Type B pancreatic cell (in vitro differentiated cells): ENCODE measurements at places on chromosomes 7 and 10.

- DNase-seq = no peak
These were observed 141.1 kb downstream of the CCSER2 start for GRCh38 chr10:84469470-84469869.

GRCh38 chr10:31456468-31456867, 137.5 kb downstream of the ZEB1 start:
- no peak for DNase-seq

DNA sequence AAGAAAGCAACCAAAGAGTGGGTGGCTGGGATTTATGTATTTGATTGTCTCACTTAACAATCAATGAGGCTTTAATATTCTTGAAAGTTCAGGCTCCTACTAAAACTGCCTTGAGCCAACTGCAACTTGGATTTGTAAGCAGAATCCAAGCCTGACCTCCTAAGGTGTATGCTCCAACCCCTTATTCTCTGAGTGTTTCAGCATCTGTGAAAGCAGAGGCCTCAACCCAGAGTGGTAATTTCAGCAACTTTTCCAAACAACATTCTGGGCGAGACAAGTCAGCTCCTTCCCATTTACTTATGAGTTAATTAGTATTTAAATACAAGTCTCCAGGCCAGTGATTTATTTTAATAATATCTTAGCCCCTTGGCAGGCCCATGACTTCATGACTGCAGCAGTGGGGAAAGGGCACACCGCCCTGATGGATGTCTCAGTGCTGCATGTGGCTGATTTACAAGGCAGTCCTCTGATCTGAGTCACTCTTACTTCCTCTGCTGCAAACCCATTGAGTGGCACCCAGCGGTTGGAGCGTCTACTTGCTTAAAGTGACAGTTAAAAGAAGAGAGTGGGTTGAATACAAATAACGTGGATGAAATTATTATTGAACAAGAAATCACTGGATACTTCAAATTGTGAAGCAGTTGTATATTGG, 209.1 kb downstream of the TRIL start:
- no peak for DNase-seq

- DNase-seq = no peak
These were observed 20.0 kb upstream of the GALNTL5 start for GRCh38 chr7:151936207-151936606.

GRCh38 chr7:150434240-150434639, 16.2 kb upstream of the GIMAP8 start:
- no peak for DNase-seq

DNA sequence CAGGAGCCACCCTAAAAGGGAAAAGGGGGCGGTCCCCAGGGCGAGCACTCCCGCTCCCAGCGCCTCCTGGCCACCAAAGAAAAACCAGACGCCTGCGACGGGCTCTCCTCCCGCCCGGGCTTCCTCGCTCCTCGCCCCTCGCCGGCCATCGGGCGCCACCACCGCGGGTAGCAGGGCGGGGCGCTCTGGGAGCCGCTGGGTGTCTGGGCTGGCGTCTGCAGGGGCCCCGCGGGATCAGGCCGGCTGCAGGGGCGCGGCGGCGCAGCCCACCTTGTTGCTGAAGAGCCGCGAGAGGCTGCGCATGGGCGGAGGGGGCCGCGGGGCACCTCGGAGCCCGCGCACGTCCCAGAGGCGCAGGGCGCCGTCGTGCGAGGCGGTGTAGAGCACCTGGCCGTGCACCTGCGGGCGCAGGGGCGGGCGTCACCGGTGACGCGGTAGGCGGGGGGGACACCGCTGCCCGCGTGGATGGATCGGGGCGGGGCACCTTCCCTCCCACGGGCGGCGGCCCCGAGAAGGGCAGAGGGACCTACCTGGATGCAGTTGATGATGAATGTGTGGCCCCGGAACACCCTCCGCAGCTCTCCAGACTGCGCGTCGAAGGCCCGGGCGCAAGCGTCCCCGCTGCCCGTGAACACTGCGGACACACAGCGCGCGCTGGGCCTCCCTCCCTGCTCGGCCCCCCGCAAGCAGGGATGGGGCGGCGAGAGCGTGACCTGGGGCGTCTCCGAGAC, 28.3 kb downstream of the WDR86 start:
- DNase-seq = no peak

GRCh38 chr7:45203936-45204445, 46.4 kb downstream of the RAMP3 start:
- no peak for DNase-seq

DNA sequence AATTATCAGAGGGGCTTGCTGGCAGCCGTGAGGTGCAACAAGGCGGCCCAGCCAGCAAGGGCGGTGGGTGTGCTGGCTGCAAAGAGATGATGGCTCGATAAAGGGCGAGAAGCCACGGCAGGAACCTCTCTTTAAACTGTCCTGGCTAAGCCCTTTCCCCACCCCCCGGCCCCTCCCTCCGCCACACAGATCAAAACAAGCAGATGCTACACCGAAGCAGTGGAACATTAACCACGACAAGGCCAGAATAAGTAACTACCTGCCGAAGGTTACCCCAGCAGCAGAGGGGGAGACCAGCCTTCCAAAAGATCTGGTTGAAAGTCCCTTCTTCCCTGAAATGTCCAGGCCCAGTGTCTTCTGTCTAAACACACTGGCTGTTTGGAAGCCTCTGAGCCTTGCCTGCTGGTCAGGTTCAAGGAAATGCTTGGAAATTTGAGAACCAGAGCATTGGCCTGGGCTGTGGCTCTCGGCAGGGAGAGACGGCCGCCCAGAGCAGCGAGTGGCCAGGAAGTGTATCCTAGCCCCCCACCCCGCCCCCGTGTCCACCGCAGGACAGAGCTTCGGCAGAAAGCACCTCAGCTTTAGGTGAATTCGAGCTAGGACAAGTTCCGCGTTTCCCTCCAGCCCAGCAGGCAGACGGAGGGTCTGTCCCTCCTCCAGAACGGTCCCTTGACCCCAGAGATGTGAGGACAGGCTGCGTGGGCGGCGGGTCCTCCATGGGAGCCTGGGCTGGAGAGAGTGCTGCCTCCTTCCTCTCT, 2.1 kb downstream of the FAM20C start:
- no peak for DNase-seq

DNA sequence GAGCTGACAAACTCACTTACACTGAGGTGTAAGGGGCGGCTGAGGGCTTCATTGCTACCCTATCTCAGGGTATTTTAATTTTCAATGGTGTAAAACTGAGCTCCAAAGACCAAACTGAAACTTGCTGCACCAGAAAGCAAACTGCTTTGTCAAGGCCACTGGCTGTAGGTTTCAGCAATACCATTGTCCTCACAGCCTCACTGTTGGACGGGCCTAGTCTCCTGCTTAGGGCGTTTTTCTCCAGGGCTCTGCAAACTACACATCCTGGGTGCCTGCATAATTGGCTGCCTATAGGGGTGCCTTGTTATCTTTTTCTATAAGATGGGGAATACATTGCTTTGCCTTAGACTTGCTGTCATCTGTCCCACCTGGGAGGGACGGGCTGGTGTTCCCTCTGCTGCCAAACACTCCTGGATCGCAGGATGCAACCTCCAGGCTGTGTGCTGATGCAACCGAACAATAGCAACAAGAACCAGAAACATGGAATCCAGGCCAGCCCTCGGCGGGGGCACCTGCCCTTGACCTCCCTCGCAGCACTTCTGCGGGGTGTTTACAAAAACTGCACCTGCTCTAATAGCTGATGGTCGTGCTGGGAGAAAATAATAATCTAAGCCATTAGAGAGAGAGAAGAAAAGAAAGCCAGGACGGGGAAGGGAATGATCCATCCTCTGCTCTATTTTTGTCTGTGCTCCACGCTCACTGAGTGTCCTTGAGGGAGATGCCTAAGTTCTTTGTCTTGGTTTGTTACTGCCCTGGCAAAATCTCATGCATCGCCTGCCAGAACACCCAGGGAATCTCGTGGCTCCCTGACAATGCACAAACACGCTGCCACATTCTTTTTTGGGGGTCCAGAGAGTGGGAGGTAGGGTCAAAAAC, 104.5 kb downstream of the GALNT17 start:
- no peak for DNase-seq

- no peak for DNase-seq
These were observed 72.1 kb downstream of the RTKN2 start for GRCh38 chr10:62196528-62196927.

GRCh38 chr7:153616711-153617325, 435.4 kb upstream of the DPP6 start:
- DNase-seq = no peak

DNA sequence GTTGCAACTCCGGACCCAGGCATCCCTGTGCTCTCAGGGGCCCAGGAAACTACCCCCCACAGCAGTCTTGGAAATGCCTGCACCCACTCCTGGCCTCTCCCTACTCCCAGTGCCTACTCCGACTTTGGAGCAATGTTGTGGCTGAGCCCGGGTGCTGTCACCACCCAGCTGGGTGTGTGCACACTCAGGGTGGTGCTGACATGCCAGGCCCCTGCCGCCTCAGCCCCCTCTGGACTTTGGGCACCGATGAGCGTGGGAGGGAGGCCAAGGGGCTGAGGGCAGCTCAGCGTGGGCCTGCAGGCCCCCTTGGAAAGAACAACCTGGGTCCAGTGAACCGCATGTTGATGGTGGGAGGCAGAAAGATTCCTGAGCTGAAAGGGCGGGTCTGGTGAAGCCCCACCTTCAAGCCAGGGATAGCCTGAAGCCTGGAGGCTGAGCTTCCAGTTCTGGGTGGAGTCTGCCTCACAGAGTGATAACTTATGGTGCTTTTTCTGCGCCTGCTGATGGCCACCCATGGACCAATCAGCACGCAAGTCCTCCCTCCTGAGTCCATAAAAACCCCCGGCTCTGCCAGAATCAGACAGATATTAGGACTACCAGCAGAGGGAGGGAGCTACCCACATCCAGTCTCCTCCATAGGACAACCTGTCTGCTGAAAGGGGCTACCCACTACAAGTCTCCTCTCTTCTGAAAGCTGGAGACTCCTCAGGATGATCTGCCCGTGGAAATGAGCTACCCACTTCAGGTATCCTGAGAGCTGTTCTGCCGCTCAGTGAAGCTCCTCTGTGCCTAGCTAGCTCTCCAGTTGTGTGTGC, 380.4 kb upstream of the SORCS1 start:
- DNase-seq = no peak

- no peak for DNase-seq
These were observed 42.8 kb downstream of the NIPSNAP2 start for GRCh38 chr7:56007167-56007652.

- no peak for DNase-seq
These were observed 9.9 kb downstream of the POLL start for GRCh38 chr10:101578192-101578591.

DNA sequence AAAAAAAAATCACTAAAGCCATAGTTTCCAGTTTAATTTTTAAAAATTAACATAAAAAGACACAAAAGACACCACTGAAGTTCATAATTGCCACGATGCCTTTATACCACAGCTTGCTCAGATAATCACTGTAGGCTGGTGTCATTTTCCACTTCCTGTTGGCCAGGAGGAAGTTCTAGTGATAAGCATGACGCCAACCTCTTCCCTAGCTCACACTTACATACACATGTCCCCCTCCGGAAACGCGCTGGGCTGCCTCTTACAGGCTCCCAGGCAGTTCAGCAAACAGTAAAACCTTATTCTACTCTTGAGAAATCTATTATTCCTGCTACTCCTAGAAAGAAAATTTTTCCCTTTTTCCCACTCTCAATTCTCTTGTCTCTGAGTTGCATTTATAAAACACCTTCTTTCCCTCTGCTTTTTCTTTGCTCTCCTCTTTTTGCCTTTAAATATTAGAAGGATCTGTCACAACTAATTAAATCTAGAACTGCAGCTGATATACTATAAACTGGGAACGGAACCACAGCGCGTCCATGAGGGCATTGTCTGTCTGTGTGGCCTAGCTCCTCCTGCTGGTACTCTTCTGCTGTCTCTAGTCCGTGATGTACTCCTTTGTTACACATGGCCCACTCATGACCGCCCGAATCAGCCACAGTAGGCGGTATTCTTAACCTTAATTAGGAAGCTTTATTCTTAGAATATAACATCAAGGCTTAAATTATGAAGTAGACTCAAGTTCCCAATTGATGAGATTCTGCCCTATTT, 664.9 kb downstream of the CNTNAP2 start:
- DNase-seq = no peak

- no peak for DNase-seq
These were observed 103.3 kb downstream of the LHPP start for GRCh38 chr10:124564881-124565280.

GRCh38 chr7:139049936-139050335, 14.1 kb upstream of the ZC3HAV1L start:
- DNase-seq = no peak

- no peak for DNase-seq
These were observed 46.2 kb downstream of the WDR11 start for GRCh38 chr10:120897343-120897742.

- DNase-seq = no peak
These were observed 357.1 kb downstream of the MAGI2 start for GRCh38 chr7:79096361-79096805.

GRCh38 chr10:4241724-4242345, 456.8 kb upstream of the KLF6 start:
- DNase-seq = no peak

DNA sequence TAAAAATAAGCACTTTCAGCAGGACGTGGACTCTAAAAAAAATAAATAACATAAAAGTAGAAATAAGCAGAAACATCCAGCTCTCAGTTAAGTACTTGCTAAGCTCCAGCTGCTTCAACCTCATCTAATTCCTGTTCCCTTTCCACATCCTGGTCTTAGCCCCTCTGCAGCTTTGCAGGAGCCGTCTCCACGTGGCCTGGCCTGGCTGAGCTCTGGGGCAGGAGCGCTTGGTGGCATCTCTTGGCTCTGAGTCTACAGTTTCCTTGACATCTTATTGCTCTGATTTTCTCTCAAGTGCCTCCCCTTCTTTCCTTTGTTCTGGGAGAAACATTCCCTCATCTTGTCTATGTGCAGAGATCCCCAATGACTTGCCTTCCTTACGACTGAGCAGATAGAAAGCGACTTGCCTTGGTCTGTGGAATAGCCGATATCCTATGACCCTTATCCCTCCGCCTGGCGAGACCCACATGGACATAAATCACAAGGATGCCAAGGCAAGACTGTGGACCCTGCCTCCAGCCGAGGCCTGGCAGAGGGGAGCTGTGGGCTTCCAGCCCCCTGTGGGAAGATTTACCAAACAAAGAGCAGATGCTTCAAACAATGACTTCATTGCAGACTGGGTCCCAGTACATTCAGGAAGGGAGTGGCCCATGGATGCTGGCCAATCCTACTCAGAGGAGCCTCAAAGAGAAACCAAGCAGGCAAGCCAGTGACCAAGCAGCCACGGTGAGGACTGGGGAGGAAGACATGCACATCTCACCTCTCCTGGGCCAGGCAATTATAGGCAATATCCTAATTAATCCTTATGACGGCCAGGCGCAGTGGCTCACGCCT, 61.9 kb downstream of the SPOCK2 start:
- no peak for DNase-seq

DNA sequence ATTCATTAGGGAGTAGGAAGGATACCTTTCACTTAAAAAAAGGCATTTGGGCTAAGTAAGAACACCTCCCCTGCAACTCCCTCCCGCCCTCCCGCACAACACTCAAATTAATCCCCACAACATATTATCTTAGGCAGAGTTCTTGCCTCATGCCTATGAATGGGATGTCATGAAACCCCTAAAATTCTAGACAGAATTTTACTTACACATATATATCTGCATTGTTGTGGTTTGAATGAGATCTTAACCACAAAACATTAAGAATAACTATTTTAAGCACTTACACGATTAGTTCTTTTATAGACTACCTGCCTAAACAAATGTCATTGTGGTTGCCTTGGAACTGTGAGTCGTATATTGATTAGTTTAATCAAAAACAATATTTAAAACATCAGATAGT, 4.5 kb upstream of the ITGB1 start:
- DNase-seq = no peak

- DNase-seq = no peak
These were observed 117.6 kb downstream of the TCERG1L start for GRCh38 chr10:131193923-131194322.
